Activated CD4-positive, alpha-beta T cell treated with anti-CD3 and anti-CD28 coated beads for 4 hours (primary cell): ENCODE measurements at places on chromosomes 4 and X.
A peak's percentile ranks its signal among the peaks of the same experiment; 100 is the strongest.

DNA sequence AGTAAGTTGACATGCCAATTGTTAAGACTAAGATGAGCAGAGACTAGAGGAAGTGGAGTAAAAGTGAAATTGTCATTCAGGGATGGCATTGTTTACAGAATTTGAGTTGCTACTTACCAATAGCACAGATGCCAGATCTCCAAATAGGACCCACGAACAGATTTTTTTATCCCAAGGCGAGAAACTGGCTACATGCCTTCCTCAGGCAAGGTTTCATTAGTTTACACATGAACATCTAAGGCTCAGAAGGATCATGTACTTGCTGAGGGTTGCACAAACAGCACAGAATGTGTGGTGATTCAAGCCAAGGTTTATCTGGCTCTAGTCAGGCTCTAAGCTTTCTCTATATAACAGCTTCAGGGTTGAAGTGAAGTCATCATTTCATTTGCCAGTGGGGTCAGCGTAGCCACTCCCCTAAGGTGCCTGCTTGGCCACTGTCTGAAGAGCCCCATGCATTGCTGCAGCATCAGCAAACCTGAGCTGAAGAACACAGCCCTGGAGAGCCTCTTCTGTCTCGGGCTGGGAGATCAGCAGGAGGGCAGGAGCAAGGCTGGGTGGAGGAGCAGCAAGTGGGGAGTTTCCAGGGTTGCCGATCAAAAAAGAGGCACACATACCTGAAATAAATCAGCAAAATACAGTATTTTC lies 193.0 kb upstream of the LCORL start:
- DNase-seq: no peak

DNA sequence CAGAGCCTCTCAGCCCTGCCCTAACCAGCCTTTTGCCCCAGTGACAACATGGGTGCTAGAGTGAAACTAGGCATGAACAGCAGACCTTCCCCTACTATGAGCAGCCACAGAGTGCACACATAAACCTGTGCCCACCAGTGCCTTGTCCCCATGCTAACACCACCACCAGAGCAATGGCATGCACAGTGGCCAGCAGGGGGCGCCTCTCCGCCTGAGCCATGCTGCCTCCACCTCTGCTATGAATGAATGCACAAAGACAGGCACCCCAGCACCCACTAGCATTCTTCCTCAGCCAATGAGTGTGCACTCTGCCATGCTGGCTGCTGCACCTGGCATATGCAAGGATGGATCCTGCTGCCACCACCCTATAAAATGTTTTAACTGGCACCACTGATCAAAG lies 286.9 kb upstream of the FGF16 start:
- peak; percentile 1 for DNase-seq

DNA sequence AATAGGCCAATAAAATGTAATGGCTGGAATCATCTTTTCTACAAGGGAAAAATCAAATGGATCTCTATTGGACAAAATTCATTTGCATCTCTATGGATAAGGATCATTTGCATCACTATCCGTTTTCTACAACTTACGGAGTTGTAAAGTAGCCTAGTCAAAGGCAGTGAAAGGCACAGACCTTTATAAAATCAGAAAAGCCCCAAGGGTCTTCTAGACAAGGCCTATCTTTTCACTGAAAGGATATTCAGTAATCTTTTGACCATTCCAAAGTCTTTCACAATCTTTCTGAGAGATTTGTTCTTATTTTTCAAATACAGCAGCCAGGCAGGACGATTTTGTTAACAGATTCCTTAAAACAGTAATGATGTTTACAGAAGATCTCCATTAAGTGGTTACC lies 119.5 kb upstream of the JADE1 start:
- no peak for DNase-seq

DNA sequence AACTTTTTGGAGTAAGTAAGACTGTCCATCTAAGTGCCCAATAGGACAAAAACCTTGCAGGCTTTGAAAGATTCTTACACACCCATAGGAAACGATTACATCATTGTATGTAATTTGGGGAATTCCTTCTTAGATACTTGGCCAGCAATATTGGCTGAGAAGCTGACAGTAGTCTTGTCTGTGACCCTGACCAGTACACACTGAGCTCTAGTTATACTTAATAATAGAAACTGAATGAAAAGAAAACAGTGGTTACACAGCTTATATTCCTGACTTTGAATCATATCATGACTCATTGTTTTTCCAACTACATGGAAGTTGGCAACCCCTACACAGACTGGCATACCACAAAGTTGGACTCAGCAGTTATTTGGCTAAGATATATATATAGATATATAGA lies 7.1 kb upstream of the TLR2 start:
- DNase-seq: no peak

- peak; percentile 29 for DNase-seq
These were observed 45.8 kb upstream of the MSANTD1 start for GRCh38 chr4:3202836-3203820.

GRCh38 chr4:82898322-82899243 lies 2.0 kb upstream of the THAP9 start:
- no peak for DNase-seq

DNA sequence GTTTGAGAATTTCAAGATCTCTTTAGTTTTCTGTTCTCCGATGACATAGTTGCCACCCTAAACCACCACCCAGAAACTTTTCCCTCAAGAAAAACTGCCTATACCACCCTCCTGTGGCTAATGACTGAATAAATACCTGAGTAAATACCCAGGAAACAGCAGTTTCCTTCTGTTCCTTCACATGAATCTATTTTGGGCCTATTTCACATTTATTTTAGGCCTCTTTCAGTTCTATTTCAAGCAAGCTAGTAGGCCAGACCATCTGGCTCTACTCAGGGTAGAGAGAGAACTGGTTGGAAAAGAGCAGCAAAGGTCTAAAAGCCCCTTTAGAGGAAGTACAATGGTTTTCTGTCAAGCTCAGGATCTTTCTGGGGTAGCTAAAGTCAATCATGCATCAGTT lies 23.4 kb downstream of the ARHGEF9 start:
- no peak for DNase-seq
